ENCODE measurements at places on chromosomes 5 and 9. TPM values are rescaled to one million over a fixed set of nuclear protein-coding genes. Genes with fewer than 3 reads are reported as not detected.

The PTGES gene
- total RNA-seq, result 5.1 TPM

The FBP2 gene
- not detected for total RNA-seq

The SH3GL2 gene
- 0.33 TPM for total RNA-seq

The TAF1L gene
- not detected for total RNA-seq

The SH3PXD2B gene
- total RNA-seq, result 28.5 TPM

The SLC6A3 gene
- not detected for total RNA-seq

The SHLD3 gene
- total RNA-seq, result 1.5 TPM

The ARSI gene
- total RNA-seq, result 32.3 TPM
